CD4-positive, alpha-beta T cell treated with Interleukin-10 for 1 hour (primary cell): ENCODE measurements at places on chromosomes 2 and 18.

DNA sequence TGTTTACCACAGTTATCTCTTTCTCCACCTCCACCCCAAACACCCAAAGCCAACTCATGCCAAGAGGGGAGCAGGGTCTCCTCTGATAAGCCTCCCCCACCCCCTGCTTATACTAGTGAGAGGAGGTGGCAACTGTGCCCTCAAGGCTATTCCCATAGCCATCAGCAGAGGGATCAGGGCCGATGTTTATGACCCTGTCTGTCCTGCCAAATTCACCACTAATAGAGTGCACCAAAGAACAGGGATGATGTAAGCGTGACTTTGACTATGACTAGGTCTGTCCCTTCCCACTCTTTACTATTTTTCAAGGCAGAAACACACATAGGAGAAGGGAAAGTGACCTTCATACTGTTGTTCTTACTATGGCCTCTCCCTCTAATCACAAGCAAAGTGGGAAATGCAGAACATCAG, 74.6 kb downstream of the CLHC1 start:
- DNase-seq = no peak

GRCh38 chr2:84881581-84882413, 913 bp upstream of the TRABD2A start:
- peak; percentile 90 for DNase-seq

DNA sequence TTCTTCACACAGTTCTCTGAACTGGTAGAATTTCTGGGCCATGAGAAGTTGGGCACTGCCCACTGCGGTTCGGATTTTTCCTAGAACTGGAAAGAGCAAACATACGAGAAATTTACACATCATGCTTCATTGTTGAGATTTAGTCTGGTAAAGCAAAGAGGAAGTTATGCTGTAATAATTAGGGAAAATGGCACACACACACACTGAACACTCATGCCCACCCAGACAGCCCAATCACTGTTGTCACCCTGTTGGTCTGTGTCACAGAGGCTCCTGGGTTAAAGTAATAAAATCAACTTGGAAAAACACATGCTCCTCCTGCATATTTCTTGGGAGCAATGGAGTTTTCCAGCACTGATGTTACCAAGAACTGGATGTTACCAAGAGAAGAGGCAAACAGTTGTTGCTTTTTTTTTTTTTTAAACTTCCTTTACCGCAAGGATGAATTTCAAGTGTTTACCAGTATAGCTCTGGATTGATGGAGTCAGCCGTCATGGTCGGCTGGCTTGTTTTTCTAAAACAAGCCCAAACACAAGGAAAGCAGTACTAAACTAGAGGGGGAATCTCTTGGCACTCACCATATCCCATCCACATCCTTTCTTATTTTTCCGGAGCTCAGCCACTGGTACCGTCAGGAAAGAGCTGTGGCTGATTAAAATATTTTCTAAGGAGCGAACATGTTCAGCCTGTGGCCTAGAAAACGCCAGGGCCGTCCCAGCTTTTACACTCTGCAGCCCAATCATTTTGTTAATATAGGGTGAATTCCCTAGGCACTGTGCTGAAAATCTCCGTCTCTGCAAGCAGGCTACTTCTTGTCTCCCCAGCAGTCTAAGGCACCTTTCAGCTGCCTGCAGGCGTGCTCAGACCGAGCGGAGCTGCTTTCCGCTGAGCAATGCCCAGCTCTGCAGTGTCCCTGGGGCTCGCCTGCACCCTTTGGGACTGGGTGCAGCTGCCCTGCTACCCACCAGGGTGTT, 58.9 kb downstream of the TGIF1 start:
- no peak for DNase-seq

GRCh38 chr2:12856934-12857601, 140.3 kb downstream of the TRIB2 start:
- peak; percentile 66 for DNase-seq

DNA sequence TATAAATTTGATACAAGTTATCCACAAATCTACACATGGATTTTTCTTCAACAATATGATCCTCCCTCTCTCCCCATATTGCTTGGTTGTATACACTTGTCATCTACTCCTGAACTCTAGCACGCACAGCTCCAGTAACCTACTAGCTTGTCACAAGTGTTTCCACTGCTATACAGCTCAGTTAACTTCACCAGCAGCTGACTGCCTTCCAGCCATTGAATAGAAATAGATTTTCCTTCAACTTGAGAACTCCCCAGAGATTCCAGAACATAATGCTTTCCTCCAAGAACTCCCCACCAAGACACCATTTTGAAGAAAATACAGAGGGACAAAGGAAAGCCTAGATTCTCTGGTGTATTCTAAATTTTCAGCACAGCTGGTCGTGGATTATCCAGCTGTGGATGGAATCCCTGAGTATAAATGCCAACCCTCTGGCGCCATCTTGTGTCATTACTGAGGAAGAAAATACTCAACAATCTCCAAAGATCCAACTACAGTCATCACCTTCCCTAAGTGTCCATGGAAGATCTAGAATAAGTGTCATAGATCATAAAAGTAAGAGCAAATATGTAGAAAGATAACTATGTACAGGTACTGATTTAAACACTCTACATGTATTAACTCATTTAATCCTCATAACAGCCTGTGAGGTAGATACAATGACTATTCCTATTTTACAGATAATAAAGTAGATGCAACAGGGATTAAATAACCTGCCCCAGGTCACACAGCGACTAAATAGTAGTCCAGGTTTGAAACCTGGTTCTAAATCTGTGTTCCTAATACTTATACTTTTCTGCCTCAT, 156.7 kb downstream of the ARHGAP28 start:
- no peak for DNase-seq

- DNase-seq = no peak
These were observed 773.9 kb downstream of the BCL11A start for GRCh38 chr2:59779571-59779970.

GRCh38 chr2:179036353-179036905, 13.5 kb downstream of the CCDC141 start:
- no peak for DNase-seq

DNA sequence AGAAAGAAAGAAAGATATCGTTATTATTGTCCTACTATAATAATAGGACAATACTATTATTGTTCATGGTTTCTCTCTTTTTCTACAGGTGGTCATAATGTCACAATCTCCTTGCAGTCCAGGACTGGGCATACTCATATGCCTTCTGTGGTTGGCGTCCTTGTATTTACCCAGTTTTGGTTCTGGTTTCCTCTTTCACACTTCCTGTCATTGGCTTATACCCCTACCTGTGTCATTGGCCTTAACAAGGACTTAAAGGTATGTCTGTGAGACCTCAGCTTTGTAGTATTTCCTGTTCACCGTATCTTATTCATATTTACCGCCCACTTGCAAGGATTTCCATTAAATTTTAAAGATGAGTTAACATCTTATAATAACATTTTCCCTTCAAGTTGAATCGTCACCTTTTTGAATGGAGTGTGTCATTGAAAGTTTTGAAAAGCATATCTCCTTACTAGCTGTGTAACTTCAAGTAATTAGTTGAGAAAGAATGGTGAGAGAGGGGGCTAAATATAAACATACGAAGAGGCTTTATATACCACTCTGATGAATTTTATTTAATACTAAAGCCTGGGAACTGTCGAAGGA, 36.5 kb upstream of the HTR2B start:
- no peak for DNase-seq

- no peak for DNase-seq
These were observed 222.8 kb downstream of the SOX11 start for GRCh38 chr2:5914811-5915611.

GRCh38 chr2:230681171-230681545, 31.5 kb upstream of the CAB39 start:
- DNase-seq = no peak

DNA sequence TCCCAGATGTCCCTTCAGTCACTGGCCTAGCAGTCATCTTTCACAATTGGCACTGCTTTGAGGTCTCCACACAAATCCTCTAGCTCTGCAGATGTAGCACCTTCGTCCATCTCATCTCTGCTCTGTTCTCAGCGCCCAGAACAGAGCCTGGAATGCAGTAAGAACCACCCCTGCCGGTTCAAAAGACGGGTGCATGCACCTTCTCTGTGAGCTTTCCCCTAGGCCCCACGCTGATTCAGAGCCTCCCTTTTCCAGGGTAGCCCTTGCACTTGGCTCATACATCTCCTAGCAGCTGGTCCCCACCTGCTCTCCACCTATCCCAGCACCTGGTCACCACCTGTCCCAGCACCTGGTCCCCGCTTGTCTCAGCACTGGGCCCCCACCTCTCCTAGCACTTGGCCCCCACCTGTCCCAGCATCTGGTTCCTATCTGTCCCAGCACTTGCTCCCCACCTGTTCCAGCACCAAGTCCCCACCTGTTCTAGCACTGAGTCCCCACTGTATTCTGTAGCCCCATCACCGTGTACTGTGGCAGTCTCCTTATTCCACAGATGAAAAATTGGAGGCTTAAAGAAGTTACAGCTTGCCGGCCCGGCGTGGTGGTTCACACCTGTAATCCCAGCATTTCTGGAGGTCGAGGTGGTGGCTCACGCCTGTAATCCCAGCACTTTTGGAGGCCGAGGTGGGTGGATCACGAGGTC, 4.7 kb upstream of the KCNF1 start:
- no peak for DNase-seq

- DNase-seq = no peak
These were observed 13.5 kb upstream of the SALL3 start for GRCh38 chr18:78965917-78966792.

DNA sequence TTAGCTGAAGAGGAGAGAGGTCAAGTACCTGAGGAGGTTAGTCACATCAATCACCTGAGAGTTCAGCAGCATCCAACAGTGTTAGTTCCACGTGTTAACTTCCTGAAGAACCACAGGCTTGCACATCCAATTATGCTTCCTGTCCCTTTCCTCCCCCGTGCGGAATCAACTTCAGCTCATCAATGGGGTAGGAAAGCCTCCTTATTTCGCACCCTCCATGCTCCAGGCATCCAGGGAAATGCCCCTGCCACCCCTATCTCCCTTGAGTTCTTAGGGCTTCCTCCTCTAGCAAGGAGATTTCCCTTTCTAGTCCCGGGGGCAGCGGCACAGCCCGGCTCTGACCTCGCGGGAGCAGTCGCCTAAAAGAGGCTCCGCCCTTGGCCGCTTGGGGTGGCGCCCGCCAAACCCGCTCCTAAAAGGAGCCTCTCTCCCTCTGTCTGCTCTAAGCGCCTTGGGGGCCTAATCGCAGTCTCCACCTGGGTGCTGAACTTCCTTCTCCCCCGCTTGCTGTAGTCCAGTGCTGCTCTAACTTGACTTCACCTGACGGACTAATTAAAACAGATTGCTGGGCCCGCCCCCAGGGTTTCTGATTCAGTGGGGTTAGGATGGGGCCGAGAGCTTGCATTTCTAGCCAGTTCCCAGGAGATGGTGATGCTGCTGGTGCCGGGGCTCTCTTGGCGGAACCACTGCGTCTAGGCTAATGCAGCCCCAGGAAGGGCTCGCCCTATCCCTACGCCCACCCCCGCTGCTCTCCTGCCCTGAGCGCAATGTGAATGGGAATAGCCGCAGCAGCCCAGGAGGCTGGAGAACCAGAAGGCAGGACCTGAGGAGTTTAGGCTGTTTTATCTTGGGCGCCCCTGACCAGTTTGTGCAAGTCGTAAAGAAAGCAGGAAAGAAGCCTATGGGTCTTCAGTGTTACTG, 3.4 kb upstream of the TET3 start:
- peak; percentile 33 for DNase-seq

DNA sequence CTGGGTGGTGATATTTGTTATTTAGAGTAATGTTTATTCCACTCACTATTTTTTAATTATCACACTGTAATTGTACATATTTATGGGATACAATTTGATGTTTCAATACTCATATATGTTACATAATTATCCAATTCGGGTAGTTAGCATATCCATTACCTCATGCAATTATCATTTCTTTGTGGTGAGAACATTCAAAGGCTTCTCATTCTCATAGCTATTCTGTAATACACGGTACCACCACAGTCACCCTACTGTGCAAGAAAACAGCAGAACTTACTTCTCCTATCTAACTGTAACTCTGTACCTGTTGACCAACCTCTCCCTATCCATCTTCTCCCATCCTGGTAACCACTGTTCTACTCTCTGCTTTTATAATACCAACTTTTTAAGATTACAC, 4.6 kb downstream of the TBC1D8 start:
- no peak for DNase-seq

- no peak for DNase-seq
These were observed 165.7 kb upstream of the SLC14A2 start for GRCh38 chr18:45449418-45450227.

- no peak for DNase-seq
These were observed 56.4 kb downstream of the NCK2 start for GRCh38 chr2:105800953-105801635.

DNA sequence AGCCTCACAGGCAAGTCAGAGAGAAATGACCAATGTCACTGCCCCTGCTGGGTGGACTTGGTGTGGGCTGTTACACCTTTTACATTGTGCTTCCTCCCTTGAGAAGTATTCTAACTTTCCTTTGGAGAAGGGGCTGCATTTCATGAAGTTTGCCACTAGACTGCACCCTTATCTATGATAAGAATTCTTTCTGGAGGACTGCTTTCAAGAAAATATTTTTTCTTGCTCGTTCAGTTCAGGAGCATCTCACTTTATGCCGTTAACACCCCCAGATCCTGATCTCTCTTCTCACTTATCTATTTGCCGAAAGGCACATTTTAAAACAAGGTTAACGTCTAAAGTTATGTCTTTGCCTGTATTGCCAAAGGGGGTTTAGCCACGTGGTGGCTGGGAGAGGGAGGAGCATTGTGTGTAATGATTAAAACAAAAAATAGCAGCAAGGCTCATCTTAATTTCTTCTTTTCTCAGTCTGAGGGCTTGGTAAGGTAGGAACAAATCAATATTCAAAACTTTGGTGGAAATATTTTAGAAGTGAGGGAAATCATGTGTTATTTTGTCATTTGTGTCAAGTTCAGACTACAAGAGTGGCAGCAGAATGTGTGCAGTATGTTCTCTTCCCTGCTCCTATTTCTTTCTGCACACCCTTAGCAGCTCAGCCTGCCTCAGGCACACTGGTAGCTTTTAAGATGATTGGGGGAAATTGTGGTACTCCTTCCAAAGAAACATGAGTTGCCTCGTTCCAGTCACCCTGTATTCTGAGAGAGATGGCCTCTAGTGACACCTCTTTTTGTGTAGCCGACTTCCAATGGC, 1.6 kb upstream of the IGFBP5 start:
- no peak for DNase-seq

- no peak for DNase-seq
These were observed at the start of gene B3GNT7 for GRCh38 chr2:231395188-231396057. TSS of gene B3GNT7 (plus strand) at chr2:231395710. CDS start at chr2:231395804, 94 bp downstream.

DNA sequence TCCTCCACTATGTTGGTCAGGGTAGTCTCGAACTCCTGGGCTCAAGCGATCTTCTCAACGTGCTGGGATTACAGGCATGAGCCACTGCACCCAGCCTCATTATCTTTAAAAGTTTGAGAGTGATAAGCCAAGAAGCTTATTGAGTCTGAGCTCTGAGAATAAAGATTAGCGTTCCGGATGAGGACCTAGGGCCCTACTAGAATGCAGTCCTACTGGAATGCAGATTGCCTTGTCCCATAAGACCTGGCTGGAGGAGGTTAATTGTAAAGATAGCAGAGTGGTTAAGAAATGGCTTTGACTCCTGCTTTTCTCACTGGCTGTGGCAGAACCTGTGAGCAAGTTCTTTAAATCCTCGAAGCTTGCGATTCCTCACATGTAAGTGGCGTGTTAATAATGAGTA, 4.0 kb downstream of the VWA3B start:
- no peak for DNase-seq
